Effector CD4-positive, alpha-beta T cell (primary cell): ENCODE measurements at places on chromosomes 2 and 18.

DNA sequence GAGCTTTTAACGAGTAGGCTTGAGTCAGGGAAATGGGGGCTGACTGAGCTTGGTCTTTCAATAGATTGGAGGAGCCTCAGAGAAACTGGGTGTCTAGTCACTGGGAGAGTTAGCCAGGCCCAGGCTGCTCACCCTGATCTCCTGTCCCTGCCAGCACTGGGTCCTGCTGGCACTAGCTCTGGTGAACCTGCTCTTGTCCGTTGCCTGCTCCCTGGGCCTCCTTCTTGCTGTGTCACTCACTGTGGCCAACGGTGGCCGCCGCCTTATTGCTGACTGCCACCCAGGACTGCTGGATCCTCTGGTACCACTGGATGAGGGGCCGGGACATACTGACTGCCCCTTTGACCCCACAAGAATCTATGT, 720 bp downstream of the KRTCAP3 start:
- no peak for DNase-seq

DNA sequence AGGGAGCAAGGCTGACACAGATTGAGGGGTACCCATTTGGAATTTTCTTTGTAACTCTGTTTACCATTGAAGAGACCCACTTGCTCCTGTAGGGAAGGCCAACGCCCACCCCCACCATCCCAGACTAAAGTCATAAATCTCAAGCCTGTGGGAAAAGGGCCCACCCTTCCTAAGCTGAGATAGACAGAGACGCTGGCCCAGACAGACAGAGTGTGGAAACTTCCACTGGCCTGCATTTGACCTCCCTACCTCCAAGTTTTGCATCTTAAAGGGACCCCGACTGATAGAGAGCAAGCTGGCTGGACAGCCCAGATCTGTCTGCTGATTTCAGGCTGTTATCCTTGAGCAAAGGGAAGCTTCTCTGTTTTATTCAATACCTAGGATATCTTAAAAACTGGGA, 48.2 kb upstream of the SLC14A2 start:
- no peak for DNase-seq

- no peak for DNase-seq
These were observed 320.2 kb downstream of the NRXN1 start for GRCh38 chr2:50711714-50712113.

DNA sequence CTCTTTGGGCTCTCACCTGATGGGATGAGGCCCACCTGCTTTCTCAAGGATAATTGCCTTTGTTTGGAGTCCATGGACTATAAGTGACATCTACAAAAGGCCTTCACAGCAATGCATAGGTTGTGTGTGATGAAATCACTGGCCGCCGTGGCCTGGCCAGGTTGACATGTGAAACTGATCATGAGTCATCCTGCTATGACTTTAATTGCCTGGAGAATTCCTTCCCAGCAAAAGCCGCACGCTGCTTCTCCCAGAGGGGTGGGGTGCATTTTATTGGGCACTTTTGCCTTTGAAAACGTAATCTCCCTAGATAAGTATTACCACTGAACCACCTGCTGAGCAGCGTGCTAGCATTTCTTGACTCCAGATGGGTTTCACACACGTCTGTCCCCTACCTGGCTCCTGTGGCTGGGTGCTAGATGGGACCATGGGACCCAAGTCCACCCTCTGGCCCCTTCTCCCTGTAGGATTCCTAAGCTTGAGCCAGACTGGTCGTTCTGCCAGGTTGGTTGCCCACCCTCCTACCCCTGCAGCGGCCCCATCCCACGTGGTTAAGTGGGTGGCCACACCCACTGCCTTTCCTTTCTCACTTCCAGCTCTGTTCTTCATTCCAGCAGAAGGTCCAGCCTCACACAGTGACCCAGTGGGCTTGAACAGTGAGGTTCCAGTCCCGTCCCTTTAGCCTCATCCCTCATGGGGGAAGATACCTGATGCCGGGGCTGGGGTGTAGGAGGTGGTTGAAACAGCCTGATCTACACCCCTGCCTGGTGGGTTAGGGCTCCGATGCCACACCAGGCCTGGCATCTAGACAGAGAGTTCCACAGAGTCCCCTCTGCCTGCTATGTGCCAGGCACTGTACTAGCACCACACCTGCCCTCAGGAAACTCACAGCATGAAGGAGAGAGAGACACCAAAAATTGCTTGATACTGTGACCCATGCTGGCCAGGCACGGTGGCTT, 89.6 kb downstream of the GBX2 start:
- no peak for DNase-seq

DNA sequence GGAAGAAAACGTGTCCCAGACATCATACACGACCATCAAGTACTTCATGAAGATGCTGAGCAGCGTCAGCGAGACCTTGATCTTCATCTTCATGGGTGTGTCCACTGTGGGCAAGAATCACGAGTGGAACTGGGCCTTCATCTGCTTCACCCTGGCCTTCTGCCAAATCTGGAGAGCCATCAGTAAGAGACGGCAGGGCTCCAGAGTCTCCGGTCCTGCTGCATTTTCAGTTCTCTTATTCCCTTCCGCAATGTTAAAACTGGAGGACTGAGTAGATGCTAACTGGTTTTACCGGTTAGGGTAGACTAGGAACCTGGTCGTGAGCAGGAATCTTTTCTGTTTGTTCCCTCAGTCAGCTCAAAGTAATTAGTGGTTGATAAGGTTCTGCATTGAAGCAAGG, 32.3 kb downstream of the SLC9A4 start:
- no peak for DNase-seq

DNA sequence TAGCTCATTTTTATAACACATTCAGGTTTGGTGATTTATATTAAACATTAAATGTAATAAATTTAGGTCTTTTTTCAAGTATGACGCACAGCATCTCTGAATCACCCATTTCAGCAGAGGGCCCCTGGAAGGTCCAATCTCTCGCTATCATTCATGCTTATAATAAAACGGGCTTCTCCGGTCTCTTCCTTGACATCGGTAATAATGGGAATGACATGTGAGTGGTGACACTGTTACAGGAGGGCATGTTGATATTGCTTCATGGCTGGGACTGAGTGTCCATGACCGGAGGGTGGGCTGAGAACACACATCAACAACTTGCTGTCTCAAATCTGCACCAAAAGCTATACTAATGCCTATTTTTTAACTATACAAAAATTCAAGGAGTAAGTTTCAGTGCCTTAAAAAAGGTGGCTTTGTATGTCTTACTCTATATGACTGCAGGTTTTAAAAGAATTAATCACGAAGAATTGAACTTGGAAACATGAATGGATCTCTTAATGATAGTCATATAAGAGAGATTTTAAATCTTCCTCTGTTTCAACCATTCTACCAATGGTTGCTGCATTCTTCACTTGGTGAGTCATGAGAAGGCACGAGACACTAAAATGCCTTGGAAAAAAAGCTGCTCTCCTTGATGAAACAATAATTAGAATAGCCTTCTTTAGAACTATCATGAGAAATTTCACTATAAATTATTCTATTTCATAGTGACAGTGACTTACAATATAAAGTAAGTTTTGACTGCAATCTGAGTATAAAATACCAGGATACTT, 101.9 kb upstream of the NRP2 start:
- no peak for DNase-seq

DNA sequence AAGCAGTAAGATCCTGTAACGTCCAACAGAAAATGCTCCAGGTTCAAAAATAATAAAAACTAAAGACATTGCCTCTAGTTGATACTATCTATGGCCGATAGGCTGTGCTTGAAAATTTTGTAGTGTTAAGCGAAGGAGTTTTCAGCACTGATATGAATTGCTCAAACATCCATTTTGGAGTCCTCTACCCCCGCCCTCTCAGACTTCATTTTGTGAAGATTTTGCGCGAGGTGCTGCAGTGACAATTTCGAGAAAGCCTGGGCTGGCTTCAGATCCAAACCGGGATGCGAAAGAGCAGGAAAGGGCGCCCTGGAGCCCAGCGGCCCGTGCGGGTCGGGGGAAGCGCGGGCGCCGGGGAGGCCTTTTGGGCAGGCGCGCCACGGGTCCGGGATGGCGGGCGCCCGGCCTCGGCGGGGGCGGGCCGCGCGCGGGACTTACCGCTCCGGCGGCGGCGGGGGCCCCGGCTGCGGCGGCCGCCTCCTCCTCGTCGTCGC, 1.8 kb downstream of the SP3 start:
- DNase-seq = peak; percentile 54

DNA sequence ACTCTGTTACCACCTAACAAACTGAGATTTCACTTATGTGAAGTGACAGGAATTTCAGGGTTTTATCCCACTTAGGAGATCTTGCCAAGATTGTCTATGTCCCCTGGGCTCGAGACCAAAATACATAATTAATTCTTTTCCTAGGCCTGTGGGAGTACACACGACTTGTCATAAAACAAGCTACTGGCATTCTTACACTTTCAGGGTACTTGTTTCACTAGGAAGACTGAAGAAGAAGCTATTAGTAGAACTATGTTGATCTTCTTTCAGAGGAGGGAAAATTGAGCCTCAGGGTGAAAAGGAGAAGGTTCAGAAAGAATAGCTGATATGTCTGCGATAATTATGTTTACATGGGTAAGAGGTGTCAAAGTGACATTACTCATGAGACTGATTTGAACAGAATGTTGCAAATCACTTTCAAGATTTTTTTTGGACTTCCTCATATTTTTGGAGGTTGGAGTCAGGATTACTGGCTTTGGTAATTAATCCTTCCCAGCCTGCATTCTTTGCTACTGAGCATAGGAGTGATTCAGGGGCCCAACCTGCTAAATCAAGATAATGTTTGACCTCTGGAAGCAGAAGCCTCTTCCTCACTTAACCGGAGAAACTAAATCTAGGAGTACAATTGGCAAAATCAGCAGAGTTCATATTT, 240.0 kb upstream of the NT5C1B start:
- no peak for DNase-seq

DNA sequence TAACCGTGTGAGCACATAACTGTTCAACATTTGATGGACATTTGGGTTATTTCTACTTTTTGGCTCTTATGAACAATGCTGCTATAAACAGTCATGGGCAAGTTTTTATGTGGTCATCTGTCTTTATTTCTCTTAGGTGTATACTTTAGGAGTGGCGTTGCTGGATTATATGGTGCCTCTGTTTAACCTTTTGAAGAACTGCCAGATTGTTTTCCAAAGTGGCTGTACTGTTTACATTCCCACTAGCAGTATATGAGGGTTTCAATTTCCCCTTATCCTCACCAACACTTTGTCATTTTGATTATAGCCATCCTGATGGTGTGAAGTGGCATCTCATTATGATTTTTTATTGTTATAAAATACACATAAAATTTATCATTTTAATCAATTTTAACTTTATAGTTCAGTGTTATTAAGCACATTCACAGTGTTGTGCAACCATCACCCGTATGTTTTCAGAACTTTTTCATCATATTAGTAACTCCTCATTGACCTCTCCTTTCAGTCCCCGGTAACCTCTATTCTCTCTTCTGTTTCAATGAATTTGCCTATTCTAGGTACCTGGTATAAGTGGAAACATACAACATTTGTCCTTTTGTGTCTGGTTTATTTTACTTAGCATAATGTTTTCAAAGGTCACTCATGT, 55.4 kb downstream of the EML4 start:
- DNase-seq = no peak

DNA sequence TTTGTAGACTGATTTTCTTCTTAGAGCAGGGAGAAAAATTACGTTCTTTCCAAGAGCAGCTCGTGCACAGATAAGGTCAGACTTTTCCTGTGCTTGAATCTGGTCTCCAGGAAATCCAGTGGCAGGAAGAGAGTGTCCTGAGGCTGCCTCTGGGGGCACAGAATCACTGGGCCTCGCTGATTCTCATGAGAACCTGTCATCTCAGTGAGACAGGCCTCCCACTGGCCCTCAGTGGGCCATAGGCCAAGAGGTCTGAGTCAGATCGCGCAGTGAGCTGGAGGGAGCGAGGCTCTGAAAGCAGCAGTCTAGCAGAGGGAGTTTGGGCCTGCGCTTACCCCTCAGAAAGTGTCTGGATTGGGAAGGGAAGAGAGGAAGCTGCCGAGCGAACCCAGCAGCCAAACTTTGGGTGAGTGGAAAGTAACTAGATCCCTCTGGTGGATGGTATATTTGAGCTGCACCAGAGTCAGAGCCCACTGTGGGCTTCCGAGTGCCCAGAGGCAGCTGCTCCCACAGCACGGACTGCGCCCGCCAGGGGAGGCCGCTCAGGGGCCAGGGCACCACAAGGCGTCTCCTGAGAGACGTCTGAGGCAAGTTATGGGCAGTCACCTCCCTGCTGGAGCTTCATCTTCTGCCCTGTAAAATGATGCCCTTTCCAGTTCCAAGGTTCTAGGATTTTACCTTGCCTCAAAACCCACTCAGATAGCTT, 8.2 kb downstream of the GDF7 start:
- no peak for DNase-seq

GRCh38 chr18:10006311-10006893, 92.6 kb downstream of the VAPA start:
- no peak for DNase-seq

DNA sequence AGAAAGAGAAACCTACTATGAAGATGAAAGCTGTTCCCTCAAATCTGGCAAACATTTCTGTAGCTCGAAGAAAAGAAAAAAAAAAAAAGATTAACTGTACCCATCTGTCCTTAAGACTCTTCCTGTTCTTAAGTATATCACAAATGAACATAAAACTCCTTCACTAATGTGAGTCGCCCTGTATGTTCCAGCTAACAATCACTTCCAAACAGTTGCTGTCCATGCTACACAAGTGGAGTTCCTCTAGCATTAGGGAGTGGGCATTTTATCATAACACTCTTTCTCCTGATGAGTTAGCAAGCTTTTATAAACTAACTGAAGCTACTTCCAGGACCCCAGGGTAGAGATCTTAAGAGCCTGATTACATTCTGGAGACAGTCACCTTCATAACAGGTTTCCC, 5.8 kb downstream of the CUL3 start:
- DNase-seq = no peak

- DNase-seq = no peak
These were observed 33.7 kb upstream of the ZNF516 start for GRCh38 chr18:76528477-76529432.

- DNase-seq = peak; percentile 4
These were observed 30.7 kb downstream of the LYPD6B start for GRCh38 chr2:149068996-149069888.

GRCh38 chr2:49959961-49960553, 805.7 kb upstream of the FSHR start:
- DNase-seq = no peak

- DNase-seq = no peak
These were observed 163.7 kb upstream of the PXDN start for GRCh38 chr2:1907849-1908533.

GRCh38 chr2:134193006-134193405, 60.9 kb upstream of the MGAT5 start:
- DNase-seq = no peak

DNA sequence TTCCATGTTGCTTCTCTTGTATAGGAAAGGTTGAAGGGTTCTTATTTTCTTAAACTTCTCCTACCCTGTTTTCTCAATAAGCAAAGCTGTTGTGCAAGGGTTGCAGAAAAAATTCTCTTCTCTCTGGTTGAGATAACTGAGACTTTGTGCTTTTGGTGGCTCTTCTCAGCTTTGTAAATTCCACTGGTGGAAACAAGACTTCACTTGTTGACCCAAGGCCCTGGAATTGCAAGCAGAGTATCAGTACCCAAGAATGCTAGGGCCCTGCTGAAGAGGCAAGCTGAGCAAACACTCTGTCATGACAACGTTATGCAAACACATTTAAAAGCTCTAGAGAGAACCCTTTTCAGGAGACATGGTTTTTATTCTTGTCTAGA, 294.7 kb upstream of the EPAS1 start:
- DNase-seq = no peak

- no peak for DNase-seq
These were observed 493 bp downstream of the FN1 start for GRCh38 chr2:215435280-215435869.

GRCh38 chr2:182548031-182548950, 121.5 kb upstream of the PDE1A start:
- no peak for DNase-seq

- no peak for DNase-seq
These were observed 27.3 kb upstream of the GPR17 start for GRCh38 chr2:127618551-127619202.

GRCh38 chr2:177245010-177245422, 19.5 kb downstream of the NFE2L2 start:
- no peak for DNase-seq
